ENCODE measurements at places on chromosomes 2 and 18.

GRCh38 chr2:157815421-157815820 is 60.7 kb downstream of the ACVR1 start:
- no peak for DNase-seq

- DNase-seq: no peak
These were observed 21.7 kb downstream of the HS1BP3 start for GRCh38 chr2:20629181-20629580.

DNA sequence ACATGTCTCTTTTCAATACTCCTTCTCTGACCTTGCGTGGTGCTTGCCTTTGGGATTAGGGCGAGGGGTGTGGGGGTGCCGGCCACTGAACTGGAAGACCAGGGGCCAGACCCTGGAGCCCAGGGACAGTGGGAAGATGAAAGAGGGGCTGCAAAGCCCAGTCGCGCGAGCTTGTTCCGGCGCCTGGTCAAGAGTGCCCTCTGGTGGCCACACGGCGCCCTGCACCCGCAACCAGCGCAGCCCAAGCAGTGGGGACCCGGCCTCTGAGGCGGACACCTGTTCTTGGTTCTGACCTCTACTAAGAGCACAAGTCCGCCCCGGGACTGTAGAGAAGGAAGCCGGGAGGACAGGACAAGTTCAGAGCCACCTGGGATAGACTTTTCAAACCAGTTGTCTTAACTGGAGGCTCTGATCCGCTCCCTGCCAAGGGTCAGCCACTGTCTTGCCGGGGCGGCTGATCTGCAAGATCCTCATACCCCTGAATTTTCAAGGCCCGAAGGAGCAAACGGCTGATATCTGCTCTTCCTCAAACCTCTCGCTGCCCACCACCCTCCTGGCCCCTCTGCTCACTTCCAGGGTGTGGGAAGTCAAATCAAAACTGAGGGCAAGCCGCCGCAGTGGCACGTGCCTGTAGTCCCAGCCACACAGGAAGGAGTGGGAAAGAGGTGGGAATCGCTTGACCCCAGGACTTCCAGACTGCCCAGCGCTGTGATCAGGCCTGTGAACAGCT is 14.9 kb upstream of the MSH6 start:
- peak; percentile 24 for DNase-seq

DNA sequence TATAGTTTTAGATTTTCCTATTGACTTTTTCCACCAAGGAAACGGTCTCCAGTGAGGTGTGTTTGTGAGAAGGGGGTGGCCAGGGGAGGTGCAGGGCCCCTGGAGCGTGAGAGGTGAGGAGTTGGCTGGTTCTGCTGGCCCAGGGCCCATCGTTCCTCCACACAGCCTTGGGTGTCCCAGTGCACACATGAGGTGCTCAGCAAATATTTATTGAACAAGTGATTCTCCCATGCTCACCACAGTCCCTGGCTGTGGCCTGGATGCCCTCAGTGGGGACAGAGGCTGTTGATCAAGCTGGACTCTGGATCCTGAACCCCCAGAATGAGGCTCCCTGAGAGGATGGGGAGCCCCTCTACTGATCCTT is 5.0 kb downstream of the HAAO start:
- no peak for DNase-seq

- DNase-seq: no peak
These were observed 162.3 kb downstream of the TTN start for GRCh38 chr2:178644919-178645318.

- no peak for DNase-seq
These were observed 86.4 kb downstream of the LIMS1 start for GRCh38 chr2:108620656-108621055.

DNA sequence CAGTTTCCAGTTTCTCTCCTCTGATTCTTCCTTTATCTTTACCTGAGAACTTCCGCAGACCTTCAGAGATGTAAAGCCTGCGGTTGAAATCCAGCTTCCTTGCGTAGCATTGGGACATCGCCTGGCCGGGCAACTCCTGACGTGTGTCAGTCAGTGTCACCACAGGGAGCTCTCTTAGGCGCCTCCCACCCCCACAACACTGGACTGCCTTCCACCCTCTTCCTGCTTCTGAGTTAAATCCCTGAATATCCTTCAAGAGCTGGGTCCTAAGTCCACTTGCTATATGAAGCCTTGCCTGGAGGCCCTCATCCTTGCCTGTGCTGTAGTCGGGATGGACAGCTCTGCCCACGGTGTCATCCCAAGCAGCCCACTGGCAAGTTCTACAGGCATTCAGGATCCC is 179.4 kb downstream of the SEPTIN10 start:
- DNase-seq: no peak

DNA sequence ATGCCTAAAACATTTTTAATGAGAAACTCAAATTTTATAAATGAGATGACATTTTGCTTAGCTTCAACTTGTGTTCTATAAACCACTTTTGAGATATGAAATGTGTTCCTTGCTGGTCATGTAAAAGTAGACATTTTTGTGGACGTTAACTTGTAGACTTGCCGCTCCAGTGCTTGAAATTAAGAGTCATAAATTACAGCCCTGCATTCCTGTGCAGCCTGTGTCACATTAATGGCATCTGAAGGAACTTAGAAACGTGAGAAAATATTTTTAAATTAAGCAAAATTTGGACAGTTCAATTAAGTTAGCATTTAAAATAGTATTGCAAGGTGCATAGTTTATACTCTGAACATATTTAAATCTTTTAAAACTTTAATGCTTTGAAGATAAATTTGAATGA is 98.3 kb upstream of the LDLRAD4 start:
- DNase-seq: no peak

GRCh38 chr18:44681076-44681970 is 635 bp downstream of the SETBP1 start:
- no peak for DNase-seq

GRCh38 chr2:104938231-104938941 is 84.5 kb downstream of the POU3F3 start:
- DNase-seq: no peak

DNA sequence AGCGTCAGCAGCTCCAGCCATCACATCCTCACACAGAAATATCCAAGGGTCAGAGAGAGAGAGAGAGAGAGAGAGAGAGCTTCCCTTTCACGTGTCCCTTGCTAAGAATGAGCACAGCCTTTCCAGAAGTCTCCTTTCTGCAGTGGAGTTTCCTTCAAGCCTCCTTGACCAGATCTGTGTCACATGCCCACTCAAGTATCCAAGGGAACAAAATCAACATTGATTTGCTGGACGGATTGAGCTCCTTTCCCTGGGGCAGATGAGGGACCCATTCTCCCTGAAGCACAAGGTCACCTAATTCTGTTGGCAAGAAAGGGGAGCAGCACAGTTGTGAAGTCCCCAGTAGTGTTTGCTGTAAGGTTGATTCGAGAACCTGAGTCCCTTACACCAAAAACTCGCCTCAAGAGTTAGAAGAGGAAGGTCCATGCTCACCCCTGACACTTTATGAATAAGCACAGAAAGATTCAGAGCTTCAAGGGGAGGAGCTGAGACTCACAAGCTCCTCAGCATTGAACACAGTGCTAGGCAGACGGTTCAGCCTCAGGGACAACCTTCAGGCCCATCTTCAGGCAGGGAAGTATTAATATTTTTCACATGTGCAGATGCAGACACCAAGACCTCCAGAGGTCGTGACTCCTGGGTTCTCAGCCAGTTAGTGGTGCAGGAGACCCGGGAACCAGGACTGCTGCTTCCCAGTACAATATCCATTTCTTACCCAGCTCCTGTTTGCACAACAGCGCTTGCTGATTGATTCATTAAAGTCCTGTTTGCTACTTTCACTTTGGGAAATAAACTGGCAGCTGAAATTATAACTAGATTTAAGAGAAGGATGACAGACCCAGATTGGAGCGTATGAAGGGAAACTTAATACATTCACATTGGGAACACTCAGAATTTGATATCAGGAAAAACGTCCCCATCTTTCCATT is 38.2 kb upstream of the MARCO start:
- no peak for DNase-seq

DNA sequence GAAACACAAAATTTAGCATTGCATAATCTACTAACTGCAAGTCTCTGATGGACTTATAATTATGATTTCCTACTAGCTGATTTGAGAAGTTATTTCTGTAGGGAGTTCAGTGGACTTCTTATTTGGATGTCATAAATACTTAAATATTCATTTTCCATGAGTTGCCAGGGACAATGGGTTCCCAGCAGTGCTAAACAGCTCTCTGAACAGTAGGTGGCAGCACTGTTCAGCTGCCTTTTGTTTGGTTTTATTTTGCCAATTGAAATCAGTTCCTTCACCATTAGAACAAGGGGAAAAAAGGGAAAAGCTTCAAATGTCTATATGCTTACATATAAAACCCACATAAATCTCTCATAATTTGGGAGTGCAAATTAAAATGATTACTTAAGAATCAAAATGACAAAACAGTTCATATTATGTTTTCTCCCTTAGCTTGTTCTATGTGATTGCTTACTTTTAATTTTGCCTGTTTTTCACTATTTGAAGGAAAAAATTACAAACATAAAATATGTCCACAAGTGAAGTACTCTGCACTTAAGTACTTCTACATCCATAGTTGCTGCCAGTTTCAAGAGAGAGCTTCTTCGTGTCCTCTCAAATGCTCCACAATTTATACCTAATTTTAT is 898.9 kb downstream of the CPS1 start:
- no peak for DNase-seq

- no peak for DNase-seq
These were observed 728 bp downstream of the NAPG start for GRCh38 chr18:10526561-10526949.

GRCh38 chr2:17245906-17246305 is 272.3 kb downstream of the RAD51AP2 start:
- DNase-seq: no peak

DNA sequence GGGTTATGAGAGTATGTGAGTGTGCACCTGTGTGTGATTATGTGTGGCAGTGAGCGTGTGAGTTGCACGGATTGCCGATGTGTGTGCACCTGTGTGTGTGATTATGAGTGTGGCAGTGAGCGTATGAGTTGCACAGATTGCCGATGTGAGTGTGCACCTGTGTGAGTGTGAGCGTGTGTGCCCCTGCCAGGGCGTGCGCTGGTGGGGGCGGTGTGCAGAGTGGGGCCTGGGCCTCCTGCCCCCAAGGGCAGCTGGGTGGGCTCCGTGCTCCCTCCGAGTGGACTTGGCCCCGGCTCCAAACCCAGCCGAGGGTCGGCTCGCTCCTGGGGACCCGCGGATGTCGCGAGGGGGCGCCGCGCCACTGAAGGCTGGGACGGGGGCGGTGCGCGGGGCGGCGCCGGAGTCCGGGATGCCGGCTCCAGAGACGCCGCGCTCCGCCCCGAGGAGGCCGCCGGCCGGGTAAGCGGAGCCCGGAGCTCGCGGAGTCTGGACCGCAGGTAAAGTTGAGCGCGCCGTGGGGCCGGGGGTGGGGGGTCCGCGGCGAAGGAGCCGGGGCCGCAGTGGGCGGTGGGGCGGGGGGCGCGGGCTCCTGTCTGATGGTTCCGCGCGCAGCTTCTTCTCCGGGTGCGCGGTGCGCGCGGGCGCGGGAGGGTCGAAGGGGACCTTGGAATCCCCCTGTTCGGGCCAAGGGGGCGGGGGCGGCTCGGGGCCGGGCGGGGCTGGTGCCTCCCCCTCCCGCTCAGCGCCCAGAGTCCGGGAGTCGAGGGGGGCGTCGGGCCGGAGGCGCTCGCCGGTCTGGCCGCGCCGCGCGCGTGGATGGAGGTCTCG is at the start of gene KCNG2:
Gene KCNG2, plus strand, starts transcription at position 421 of the 828 bp plus-strand sequence. CDS start 65,730 bp downstream, outside the sequence.
- no peak for DNase-seq

GRCh38 chr2:165847001-165847400 is 53.0 kb upstream of the GALNT3 start:
- no peak for DNase-seq

DNA sequence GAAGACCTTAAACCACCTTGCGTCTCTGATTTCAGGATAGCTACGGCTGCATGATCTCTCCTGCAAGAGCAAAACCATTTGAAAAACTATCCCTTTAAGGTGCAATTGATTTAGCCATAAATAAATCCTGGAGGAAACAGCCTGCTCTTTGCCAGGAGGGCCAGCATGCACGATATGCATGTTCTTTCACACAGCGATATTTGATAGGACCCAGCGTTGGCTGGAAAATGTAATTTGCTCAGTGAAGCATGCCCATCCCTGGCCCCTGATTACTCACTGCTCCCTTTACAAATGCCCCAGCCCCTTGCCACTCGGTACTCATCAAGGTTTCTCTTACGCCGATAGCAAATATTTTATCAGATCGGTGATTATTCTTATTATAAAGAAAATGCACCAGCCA is 315.4 kb downstream of the CDH2 start:
- DNase-seq: no peak

- DNase-seq: no peak
These were observed 57.3 kb downstream of the VIT start for GRCh38 chr2:36753706-36754221.

GRCh38 chr2:121451398-121451797 is 79.3 kb upstream of the RNU4ATAC start:
- no peak for DNase-seq

DNA sequence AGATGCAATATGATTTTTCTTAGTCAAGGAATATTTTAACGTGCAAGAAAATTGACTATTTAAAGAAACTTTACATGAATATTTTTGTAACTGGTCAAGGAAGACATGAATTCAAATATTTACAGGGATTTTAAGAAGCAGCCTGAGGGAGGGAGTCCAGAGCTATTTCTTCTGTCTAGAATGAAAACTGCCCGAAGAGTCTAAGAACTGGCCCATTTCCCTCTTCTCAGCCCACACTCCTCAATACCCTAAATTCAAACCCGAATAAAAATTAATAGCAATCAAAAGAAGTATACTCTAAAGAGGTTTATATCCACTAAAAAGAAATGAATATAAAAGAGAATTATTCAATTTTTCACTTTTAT is 6.5 kb upstream of the NDUFV2 start:
- no peak for DNase-seq

- no peak for DNase-seq
These were observed 144.5 kb downstream of the RAD51AP2 start for GRCh38 chr2:17373741-17374140.

DNA sequence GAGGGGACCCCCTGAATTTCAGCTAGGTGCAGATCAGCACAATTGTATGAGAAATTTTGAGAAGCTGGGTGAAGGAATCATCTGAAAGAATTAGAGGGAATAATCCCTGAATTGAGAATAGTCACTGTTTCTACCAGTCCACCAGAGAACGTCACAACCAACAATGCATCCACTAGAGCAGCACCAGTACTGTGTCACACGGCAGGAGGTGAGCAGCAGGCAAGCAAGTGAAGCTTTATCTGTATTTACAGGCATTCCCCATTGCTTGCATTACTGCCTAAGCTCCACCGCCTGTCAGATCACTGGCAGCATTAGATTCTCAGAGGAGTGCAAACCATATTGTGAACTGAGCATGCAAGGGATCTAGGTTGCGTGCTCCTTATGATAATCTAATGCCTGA is 40.7 kb downstream of the GDF7 start:
- DNase-seq: no peak

- DNase-seq: no peak
These were observed 29.5 kb downstream of the MARCO start for GRCh38 chr2:118971245-118972122.

GRCh38 chr18:10864722-10865121 is 284.6 kb downstream of the PIEZO2 start:
- DNase-seq: no peak

DNA sequence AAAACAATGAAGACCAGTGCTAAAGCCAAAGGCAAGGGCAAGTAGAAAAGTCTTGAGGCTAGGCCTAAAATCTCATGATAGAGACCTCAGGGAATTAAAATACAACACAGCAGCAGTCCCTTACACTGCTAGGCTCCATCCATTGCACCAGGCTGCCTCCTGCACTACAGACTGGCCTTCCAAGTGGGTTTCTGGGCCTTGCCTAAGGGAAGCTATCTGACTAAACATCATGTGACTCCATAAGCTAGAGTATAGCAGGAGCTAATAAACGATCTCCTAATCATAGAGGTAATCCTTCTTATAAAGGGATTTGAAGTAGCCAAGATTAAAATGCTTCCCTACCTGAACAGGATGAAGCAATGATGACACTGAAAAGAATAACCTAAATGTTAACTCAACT is 77.6 kb upstream of the NFU1 start:
- no peak for DNase-seq

Measured in T-helper 22 cell (primary cell).